NCI-H510A treated with DMSO at 0.1 percent for 48 hours (cell line): ENCODE measurements at places on chromosomes 5 and 9.

GRCh38 chr5:160467555-160468362 is 46.1 kb downstream of the PTTG1 start:
- no peak for DNase-seq

DNA sequence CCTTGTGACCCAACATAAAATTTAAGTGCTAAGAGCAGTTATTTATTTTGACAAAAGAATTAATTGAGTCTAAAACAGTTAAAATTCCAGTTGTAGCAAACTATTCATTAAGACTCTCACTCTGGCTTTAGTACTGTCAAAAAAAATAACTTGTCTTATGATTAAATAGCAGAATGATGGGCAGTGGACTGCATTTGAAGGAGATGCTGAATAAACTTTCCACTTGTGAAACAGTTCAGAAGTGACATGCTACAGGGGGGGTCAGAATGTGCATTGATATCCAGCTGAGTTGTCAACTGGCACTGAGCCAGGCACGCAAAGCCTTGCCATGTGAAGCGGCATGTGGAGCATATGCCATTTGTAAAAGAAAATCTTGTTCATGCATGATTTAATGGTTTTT is 76.0 kb downstream of the FCHO2 start:
- peak; percentile 18 for DNase-seq

- no peak for DNase-seq
Observed at GRCh38 chr5:88551724-88552345, 283.2 kb upstream of the TMEM161B start.

- DNase-seq = no peak
Observed at GRCh38 chr5:137507150-137507549, 8.0 kb upstream of the SPOCK1 start.

DNA sequence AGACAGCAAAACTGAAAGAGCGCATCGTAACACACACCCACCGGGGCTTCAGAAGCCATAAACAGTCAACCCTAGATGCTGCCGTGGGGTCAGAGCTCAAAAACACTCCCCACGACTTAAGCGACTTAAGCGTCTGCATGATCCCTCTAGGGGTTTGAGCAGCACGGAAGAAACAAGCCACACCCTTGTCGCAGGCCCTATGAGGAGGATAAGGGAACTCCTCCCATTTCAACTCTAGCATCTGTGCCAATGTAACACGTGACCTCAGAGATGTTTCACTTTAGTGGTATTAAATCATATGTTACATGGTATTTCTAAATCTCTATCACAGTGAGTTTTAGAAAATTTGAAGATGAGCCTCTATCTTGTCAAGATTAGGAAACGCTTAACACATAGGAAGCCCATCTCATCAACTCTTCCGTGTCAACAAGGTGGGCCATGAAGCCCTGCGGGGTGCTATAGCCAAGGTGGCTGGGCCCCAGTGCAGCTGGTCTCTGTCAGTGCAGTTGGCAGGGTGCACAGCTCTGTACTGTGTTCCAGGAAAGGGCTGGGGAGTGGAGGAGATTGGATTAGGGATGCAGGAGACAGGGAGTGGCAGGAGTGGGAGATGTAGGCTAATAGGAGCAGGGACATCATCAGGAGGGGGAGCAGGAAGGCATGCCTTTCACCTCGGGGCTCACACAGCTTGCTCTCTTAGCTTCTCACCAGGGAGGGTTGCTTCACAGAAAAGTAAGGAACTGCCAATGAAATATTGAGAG is 33.1 kb downstream of the ZCCHC9 start:
- DNase-seq = no peak

- DNase-seq = no peak
Observed at GRCh38 chr5:9094582-9094981, 451.3 kb downstream of the SEMA5A start.

DNA sequence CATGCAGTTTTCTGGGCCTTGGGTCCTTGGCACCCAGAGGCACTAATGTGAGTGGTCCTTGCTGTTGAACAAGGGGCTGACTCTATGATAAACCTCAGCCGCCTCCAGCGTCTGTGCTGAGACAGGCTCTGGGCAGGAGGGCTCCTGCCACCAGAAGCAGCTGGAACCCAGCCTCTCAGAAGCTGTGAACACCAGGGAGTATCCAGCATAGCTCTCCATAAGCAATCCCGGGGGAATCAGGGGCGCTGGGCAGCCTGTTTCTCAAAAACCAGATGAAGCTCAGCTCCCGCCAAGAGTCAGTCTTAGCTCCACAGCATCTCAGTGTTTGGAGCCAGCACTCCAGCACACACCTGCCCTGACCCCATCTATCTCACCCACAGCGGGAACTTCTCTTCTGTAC is 170.2 kb downstream of the HSPA4 start:
- DNase-seq = no peak

DNA sequence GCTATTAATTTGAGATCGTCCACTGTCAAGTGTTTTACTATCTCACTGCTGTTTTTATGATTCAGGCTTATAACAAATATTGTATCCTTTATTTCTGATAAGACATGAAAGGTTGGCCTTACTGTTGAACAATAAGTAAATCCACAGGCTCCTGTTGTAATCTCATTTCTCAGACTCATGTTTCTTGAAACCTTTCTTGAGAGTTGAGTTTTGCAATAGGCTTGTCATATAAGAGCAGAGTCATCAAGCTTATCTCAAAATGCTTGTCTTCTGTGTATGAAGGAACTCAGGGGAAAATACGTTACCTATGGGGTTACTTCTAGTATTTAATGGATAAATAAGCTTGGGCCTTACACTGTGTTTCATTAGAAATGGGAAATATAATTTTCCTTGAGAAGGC is 9.2 kb upstream of the TLX3 start:
- no peak for DNase-seq

GRCh38 chr5:124843596-124843899 is 97.1 kb upstream of the ZNF608 start:
- no peak for DNase-seq

DNA sequence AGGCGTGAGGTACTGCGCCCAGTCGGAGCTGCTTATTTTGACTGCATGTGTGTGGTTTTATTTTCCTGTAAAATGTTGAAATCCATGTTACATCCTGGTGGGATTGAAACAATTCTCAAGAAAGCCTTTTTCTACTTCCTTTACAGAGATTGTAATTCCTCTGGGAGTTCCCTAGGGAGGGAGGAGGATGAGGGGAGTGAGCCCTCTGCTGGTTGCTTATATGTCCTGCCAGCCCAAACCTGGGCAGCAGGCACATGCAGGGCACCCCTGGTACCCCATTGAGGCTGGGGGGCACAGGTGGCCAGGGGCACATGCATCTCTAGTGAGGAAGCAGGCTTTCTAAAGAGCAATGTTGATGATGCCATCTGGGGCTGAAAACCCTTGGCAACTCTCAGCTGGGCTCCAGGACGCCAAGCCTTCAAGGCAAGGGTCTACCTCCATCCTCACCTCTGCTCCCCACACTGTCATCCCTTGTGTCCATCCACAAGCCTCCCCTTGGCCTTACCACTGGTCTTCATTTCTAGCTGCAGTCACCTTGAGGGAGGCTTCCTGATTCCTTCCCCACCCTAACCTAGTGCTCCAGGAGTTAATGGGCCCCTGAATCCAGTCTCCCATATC is 84.7 kb upstream of the TNFSF8 start:
- peak; percentile 10 for DNase-seq

- DNase-seq = peak; percentile 32
Observed at GRCh38 chr5:122311961-122312590, at the start of gene SNCAIP. SNCAIP (plus strand) TSS chr5:122312237; CDS start chr5:122391135, 78,898 bp downstream.

- no peak for DNase-seq
Observed at GRCh38 chr5:139579-140442, 47.8 kb downstream of the PLEKHG4B start.

DNA sequence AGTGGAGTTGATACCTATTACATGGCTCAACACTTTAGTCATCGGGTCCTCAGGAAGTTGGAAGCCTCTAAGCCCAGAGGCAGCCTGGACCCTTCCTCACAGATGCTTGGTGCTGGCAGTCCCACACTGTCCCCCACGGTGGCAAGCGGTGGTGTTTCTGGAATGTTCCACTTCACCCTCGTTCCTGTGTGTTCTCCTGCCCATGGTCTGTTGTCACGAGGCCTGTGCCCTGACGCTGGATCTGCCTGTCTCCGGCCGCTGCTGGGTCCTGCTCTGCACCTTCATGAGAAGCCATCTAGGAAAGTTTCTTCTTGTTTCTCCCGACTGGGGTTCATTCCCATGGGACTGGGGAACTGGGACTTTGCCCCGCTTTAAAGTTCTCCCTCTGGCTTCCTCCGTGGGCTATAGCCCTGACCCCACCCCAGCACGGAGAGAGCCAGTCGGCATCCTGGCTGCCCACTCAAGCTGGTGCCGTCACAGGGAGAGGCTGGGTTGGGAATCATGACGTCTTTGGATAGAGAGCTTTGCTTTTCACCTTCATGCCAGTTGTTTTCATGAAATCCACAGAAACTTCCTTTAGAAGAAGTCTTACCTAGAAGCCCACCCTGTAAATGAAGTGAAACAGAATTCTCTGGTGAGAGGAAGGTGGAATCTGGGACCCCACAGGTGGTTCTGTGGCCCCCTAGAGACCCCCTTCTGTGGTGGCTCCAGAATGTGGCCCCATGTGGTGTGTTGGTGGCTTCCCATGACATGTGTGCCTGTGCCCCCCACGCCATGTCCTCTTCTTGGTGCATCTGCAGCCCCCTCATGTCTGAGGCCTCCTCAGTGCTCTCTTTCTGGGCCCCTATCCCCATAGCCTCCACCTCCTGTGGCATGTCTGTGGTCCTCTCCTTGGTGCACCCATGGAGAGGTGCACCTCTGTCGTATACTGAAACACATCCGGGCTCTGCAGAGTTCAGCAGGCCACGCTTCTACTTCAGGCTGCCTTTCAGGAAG is 43.8 kb downstream of the TRIP13 start:
- DNase-seq = no peak

DNA sequence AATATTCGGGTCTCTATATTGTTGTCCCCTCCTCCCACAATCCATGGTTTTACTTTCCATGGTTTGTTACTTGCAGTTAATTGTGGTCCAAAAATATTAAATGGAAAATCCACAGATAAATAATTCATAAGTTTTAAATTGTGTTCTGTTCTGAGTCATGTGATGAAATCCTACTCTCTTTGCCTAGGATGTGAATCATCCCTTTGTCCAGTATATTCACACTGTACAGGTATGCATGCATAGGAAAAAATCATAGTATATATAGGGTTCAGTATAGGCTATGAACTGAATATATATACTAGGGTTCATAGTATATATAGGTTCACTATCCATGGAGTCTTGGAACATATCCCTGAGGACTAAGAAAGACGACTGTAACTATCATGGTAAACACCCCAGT is 19.6 kb downstream of the INSYN2B start:
- DNase-seq = no peak

DNA sequence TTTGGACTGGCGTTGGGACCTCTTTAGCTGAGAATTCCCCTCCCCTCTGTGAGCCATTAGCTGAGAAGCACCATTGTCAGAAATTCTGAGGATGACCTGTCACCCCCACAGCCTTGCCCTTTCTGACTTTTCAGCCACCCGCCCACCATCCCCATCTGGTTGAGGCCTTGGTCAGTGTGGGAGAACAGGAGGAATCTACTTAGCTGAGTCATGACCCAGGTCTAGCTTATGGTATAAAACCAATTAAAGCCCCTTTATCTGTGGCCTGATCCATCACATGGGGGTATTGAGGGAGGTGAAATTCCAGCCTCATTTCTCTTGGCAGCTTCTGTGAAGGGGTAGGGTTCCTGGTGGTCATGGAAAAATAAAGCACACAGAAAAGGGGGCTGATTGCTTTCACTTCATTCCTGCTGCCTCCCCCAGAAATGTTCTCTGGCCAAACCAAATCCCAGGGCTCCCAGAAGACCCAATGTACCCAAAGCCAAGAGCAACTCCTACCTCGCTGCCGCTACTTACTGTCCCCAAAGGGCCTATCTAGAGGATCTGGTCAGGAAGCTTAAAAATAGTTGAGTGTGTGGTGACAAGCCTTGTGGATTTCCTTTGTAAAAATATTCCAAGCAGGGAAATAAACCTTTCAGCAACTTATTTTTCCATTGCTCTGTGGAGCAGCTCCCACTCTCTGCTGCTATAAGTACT is 174.8 kb upstream of the TNC start:
- DNase-seq = no peak
